Right ventricle myocardium superior (tissue), 1 donor: ENCODE measurements at places on chromosomes 7 and 10. TPM values are rescaled to one million over a fixed set of nuclear protein-coding genes. Genes with fewer than 3 reads are reported as not detected.

SFTPD gene
- 0.81 TPM for total RNA-seq

ARMH3 gene
- total RNA-seq: 55.1 TPM

ANXA8 gene
- total RNA-seq: 0.24 TPM

DLG5 gene
- total RNA-seq: 8.8 TPM

ARMC3 gene
- not detected for total RNA-seq

PODXL gene
- total RNA-seq: 57.1 TPM

MMP21 gene
- total RNA-seq: not detected

GSDME gene
- total RNA-seq: 3.5 TPM

TRIM74 gene
- 0.78 TPM for total RNA-seq

ZNF853 gene
- total RNA-seq: 10.7 TPM

NUTM2E gene
- total RNA-seq: not detected

CCL24 gene
- total RNA-seq: not detected

MYL10 gene
- total RNA-seq: not detected

CYP3A4 gene
- 0.70 TPM for total RNA-seq

MYL7 gene
- 2,290 TPM for total RNA-seq

PDSS1 gene
- 4.5 TPM for total RNA-seq

ORAI2 gene
- total RNA-seq: 4.3 TPM

RBM28 gene
- total RNA-seq: 30.3 TPM
